Stimulated activated CD4-positive, alpha-beta T cell treated with anti-CD3 and anti-CD28 coated beads, Interleukin-12 subunit alpha, Interleukin-12 subunit beta, amount 100 ng/mL, for 4 hours (primary cell): ENCODE measurements at places on chromosomes 11 and 22.

DNA sequence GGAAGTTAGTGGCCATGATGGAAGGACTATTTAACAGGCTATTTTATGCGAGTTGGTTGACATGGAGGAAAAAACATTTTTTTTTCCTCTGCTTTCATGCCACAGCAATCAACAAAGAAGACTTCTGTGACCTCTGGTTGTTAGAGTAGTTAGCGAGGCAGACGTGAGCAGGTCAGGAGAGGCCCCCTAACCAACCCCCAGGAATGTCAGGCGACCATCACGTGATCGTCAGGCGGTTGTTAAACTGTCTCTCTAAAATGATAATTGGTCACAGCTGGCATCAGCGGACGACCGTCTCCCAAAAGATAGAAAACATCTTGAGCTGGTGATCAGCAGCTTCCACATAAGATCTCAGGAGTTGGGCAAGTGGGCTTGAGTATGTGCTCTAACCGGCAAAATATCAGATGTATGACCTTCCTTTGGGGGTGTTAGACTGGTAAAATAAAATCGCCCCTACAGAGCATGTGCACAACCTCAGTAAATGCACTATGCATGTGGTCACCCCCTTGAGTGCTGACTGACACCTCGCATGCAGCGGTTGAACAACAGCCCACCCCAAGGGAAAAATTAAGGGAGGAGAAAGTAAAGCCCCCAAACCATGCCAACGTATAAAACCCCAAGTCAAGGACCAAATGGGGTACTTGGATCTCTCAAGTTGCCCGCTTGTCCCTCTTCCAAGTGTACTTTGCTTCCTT is 20.9 kb upstream of the NARS2 start:
- DNase-seq: no peak

DNA sequence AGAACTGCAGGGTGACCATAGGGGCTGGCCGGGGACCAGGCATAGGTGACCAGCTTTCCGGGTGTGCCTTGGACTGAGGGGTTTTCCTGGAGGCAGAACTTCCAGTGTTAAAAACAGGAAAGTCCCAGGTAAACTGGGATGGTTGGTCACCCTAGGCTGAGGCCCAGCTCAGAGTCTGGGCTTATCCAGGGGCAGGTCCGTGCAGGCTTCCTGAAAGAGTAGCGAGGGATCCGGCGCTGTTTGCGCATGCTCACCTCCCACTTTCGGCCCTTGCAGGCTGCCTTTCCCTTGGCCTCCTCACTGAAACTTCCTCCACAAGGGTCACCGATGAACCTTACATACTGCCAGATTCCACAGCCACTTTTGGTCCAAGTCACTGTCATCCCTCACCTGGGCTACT is 119.8 kb upstream of the PLET1 start:
- DNase-seq: no peak

DNA sequence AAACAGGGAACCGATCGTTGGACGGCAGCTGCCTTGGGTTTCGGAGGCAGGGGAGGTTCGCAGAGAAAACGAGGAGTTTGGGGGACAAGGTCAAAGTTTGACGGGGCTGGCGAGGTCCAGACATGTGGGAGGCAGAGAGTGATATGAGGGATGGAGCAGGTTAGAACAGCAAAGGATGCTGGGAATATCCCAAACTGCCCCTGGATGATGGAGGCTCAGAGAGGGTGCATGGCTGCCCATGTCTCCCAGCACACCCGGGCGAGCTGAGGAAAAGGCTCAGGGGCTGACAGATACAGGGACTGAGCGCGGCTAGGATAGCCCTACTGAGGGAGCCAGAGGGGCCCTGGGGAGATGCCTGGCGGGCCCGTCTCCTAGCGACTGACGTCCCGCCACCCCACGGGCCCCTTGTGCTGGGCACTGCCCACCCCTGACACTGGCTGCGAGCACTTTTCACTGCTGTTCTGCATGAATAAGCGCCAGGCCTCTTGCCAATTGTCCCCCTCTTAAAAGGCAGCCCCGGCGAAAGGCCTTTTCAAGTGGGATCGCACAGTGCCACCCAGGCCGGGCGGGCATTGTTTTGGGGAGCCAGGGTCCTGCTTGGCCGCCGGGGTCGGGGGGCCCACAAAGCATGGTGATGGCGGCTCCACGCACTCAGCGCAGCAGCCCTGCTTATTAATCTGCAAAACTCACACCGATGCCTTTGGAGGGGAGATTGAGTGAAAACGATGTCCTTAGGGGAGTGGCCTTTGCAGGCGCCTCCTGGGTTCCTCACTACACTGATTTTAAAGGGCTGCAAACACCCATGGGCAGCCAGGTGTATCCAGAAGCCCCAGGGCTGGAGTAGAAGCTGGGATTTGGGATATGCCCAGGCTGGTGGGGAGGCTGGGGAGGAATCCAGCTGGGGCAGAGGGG is 90.0 kb upstream of the LINC01488 start:
- DNase-seq: no peak

DNA sequence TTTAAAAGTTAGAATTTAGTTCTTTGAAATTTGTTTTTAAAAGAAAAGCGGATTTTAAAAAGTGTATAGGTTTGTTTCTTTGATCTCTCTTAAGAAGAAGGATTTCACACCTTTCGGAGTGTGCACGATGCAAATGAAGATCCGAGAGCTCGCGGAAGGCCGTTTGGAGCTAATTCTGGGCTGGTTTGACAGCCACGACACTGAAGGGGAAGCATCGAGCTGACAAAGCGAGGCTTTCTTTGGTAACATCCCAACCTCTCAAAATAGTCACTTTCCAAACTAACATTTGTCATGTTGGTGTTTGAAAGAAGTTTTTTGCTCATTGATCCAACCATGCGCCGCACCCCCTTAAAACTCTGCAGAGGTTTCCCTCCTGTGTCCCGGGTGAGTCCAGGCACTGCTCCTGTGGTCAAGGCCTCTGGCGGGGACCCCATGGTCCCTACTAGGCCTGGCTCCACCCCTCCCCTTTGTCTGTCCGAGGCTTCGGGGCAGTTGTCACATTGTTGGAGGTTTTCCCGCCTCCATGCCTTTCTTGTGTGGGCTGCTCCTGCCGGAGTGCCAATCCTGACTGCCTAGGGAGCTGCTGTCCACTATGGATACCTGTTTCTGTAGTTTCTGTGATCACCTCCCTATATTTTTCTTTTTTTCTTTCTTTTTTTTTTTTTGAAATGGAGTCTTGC is 39.7 kb downstream of the MPPED1 start:
- DNase-seq: no peak

GRCh38 chr11:1335264-1335810 is 25.9 kb upstream of the TOLLIP start:
- no peak for DNase-seq

- DNase-seq: no peak
Observed at GRCh38 chr22:50677493-50678217, 5.0 kb downstream of the SHANK3 start.

- no peak for DNase-seq
Observed at GRCh38 chr11:2439820-2440219, 4.5 kb downstream of the TRPM5 start.

GRCh38 chr11:134026655-134027343 is 42.1 kb upstream of the JAM3 start:
- DNase-seq: no peak

DNA sequence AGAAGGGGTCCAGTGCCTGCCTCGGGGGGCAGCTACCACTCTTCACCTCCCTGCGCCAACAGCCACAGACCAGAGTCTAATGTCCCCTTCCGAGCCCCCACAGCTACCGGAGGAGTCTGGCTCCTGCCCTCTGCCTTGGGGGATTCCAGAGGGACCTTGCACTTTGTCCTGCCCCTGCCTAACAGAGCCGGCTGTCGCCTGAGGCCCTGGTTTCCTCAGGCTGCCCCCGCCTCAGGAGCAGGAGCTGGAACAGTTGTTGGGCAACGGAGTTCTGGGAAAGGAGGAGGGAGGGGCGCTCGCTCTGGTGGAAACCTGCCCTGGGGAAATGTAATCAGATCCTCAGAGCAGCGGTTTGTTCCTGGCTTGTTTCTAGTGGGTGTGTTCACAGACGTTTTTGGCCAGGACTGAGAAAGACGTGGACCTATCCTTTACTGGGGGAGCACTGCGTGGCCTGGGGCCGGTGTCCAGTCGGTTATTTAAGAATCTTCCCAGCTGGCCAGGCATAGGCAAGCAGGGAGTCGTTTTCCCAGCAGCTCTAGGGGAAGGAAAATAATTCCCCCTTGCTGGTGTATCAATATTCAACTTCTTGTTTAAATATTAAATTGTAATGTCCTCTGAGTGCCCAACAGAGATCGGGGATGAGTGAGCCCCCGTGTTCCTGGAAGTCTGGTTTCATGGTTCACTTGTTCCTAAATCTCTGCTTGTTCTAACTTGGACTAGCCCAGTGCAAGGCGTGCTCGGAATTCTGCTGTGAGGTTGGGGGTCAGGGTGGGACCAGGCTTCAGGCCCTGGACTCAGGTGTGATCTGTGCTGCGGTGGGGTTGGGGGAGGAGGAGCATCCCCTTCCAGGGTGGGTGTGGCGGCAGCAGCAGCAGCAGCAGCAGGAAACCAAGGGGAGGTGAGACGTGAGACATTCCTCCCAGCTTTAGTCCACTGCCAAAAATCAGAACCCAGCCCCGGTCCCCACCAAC is 32.1 kb downstream of the A4GALT start:
- no peak for DNase-seq

- no peak for DNase-seq
Observed at GRCh38 chr11:11324090-11324489, 29.0 kb downstream of the CSNK2A3 start.

DNA sequence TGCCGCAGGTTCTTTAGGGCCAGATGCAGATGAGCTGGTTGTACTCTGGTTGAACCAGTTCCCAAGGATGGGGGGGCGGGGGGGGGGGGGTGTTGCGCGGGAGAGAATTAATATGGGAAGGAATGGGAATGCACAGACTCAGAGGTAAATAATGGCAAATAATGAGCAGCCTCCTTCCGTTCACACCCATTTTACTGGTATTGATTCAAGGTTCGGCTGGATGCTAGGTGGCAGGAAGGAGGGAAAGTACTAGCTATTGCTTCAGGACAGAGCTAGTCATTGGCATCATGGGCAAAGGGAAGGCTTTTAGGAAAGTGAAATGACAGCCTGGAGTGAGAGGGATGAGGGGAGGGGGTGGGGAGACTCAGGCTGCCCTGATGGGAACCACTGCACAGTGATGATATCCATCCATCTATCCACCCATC is at the start of gene VSTM5:
Gene VSTM5, minus strand, starts transcription at position 25 of the 425 bp plus-strand sequence. CDS start 116 bp downstream, outside the sequence.
- no peak for DNase-seq

DNA sequence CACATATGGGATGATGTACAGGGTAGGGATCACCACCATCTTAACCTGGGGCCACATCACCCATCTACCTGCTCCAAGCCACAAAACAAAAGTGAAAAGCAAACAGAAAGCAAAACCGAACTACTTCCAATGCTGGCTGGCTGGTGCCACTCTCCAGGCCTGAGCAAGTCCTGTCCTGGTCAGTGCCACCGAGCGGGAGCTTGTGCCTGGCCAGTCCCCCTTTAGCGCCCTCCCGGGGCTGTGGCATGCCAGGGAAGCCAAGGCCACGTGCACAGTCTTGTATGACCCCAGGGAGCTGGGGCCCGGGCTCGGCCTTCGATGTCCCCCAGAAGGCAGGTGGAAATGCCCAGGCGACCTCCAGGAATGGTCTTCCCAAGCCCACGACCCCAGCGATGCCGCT is 17.9 kb upstream of the NAP1L4 start:
- no peak for DNase-seq

GRCh38 chr11:90228056-90228455 is 5.2 kb upstream of the CHORDC1 start:
- no peak for DNase-seq

DNA sequence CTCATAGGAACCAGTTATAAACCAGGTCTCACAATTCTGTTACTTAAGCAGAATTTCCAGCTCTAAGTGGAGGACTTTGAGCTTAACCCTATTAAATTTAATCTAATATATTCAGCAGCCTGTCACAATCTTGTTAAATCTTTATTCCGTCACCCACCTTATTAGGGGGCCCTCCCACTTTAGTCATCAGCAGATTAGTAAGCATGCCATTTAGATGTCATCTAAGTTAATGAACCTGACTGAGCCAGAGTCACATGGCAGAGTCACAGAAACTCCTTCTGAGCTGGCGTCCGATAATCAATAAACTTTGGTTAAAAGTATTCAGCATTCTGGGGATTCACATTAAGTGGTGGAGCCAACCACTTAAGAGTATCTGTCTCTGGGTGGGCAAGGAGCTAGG is 35.1 kb downstream of the TTC12 start:
- no peak for DNase-seq

- no peak for DNase-seq
Observed at GRCh38 chr11:133946541-133947318, 10.0 kb downstream of the IGSF9B start.

DNA sequence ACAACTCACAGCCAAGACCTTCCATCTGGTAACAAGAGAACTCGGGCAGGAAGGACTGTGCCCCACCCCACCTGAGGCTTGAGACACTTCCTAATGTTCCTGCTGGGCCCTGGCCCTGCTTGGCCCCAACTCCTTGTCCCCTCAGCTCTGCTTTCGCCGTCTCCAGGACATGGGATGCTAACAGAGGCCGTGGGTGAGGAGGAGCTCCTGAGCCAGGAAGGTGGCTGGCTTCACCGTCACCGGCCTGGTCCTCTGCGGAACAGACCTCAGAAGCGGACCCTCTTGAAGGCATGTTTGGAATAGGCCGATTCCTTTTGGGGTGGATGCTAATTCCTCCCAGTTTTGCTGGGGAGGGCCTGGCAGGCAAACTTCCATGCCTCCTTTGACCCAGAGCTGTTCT is 154.3 kb downstream of the CACNA1I start:
- DNase-seq: no peak

- peak; percentile 65 for DNase-seq
Observed at GRCh38 chr22:37681556-37682049, 4.5 kb upstream of the NOL12 start.

DNA sequence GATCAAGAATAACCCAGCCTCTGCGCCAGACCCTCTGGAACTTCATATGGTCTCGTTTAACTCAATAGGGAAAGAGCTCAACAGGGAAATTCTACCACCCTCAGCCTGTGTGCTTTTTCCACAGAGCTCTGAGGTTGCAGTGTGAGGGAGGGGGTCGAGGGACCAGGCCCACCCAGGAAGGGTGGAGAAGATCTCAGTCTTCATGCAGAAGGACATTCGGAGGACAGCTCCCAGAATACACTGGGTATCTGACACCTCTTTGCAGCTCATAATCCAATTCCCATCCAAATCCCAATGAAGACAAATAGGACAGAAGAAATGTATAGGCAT is 56.6 kb downstream of the ST14 start:
- DNase-seq: no peak

DNA sequence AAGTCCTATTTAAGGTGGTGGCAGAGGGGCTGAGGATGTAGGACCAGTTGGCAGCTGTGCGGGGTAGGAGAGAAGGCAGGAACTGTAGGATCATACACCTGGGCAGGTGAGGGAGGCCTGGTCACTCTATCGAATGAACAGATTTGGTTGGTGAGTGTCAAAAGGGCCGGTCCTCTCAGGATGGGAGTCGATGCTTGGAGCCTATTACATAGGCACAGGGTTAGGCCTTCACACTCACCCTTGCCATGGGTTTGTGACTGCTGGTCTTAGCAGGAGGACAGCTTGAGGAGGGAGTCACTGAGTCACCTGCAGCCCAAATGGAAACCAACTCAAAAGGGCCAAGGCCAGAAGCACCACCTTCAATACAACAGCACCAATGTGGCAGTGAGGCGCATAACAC is 80.2 kb upstream of the NARS2 start:
- no peak for DNase-seq
